ENCODE measurements at places on chromosomes 5 and 9.

DNA sequence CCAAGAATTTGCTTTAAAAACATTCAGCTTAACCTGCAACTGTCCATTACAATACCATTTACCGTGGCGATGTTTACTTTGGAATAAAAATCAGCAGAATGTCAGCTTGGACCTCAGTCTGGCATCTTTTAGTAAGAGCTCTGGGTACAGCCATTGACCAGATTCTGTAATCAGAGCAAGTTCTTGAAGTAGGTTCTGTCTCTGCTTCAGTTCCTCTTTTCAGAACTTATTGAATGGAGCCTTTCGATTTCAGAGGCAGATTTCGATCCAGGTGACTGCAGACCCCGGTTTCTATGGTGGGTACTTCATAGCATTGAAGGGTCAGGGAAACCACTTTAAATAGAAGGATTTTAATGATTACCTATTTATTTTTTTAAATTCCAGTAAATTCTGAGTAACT is 53.4 kb upstream of the SV2C start:
- no peak for DNase-seq

- DNase-seq = no peak
Observed at GRCh38 chr5:44665101-44665701, 143.5 kb upstream of the MRPS30 start.

DNA sequence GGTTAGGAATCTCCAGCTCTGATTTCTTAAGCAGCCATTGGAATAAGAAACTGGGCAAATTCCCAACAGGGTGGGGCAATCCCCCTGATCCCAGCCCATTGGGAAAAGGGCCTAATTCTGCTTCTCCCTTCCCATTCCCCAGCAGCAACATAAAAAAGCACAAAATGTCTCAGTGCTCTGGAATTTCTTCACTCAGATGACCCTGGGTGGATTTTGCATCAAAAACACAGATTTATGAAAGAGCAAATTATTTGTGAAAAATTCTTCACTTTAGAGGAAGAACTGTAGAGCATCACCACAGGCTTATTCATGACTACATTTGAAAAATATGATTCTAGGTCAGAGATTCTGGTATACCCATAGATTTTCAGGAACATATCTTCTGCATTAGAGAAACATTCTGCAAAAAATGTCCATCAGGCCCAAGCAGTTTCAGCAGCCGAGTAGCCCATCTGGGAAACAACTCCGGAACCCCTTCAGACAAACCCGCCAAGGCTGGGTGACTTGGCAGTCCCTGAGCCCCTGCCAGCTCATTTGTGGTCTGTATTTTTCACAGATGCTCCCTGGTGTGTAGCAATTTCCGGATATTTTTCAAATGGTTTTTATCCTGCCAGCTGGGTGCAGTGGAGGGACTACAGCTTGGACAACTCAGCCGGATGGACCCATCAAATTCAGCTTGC is 102.1 kb upstream of the RANBP3L start:
- no peak for DNase-seq

DNA sequence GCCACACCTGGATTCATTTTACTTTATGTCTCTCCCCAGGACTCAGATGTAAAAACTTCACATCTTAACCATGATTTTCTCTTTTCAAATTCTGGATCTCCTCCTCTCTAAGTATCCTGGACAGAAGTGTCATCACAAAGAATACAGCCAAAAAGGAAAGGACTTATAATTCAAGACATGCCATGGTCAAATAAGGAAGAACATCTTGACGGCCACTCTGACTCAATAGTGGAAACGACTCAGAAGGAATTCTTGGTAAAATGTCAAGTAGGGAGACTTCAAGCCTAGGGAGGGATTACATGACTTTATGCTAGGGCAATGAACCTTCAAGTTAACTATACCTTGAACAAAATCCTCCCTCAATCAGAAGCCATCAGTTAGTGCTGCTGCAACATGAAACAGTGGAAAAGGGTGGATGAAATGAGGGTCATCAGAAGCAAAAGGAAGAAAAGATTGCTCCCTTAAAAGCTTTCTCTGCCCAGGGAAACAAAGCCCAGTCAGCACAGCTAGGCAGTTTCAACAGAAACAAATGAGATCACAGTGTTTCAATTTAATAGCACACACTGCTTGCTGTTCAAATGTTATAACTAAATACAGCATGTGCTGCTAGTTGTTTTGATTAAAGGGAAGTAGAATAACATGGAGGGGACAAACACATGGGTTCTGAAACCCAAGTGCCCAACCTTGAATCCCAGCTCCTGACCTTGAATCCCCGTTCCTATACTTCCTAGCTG is 101.4 kb downstream of the LPAR1 start:
- no peak for DNase-seq

DNA sequence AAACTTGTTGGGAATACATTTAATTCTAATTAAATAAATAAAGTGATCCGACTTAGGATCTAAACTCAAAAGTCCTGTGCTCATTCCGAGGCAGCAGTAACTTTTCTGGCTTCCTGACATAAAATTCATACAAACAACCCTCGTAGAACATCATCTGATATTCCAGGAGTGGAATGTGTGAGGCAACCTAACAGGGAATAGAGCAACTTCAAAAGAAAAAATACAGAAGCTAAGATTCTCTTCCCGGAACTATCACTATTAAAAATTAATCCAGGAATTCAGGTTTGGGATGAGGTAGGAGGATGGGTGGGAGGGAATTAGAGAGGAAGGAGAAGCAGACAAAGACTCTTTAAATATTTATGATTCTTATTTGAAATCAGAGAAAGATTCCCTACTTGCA is 32.9 kb upstream of the TRIO start:
- DNase-seq = no peak

- no peak for DNase-seq
Observed at GRCh38 chr5:56330167-56330566, 97.0 kb upstream of the ANKRD55 start.

- no peak for DNase-seq
Observed at GRCh38 chr5:62934319-62934718, 355.7 kb downstream of the LRRC70 start.

DNA sequence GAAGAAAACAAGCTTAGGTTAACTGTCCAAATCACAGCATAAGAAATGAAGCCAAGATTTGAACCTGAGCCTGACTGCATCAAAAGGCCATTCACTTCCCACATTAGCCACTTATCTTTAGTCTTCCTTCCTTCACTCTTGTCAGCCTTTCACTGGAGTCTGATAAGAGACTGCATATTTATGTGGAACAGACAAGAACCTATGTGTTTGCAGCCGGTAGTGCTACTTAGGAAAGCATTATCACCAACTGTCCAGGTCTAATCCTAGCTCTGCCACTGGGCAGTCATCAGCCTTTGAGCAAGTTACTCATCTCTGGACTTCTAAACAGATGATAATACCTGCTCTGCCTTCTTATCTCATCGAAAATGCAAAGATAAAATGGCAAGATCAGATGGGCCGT is 12.1 kb upstream of the ATP6V0E1 start:
- DNase-seq = no peak

DNA sequence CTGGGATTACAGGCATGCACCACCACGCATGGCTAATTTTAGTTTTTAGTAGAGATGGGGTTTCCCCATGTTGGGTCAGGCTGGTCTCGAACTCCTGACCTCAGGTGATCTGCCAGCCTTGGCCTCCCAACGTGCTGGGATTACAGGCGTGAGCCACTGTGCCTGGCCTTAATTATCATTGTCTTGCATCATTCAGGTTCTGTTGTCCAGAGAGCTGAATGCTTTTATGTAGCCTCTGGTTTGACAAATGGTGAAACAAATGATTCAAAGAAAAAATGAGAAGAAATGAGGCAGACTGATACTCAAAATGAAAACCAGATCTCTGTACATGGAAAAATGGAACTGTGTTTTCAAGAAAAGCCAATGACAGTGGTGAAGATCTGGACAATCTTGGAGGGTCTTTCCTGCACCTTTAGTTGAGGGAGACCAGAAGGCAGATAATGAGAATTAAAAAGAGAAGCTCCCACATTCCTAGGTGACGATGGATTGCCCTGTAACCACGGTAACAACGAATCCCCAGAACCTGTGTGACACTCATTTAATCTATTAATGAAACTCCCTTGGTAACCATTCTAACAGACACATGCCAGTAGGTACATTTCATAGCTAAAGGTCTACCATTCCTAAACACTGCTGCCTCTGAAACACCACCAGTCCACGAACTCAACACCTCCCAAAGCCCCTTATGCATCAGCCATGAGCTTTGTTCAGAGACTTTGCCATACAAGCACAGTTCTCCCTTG is 1.6 kb downstream of the TEX48 start:
- DNase-seq = no peak

DNA sequence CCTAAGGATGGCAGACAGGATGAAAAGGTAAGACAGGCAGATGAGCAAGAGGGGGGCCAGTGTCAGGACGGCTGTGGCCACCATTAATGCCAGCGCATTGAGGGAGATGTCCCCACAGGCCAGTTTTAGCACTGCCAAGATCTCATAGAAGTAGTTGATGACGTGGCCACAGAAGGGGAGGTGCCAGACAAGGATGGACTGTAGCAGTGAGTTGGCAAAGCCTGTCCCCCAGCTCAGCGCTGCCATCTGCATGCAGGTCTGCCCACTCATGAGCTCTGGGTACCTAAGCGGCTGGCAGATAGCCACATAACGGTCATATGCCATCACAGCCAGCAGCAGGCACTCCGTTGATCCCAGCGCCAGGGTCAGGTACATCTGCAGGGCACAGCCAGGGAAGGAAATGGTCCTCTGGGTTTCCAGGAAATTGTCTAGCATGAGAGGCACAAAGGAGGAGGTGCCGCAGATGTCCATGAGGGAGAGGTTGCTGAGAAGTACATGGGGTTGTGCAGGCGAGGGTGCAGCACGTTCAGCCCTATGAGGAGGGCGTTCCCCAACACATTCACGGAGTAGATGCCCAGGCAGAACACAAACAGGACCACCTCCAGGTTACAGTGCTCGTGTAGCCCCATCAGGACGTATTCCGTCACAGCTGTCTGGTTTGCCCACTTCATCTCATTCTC is 10.8 kb downstream of the OR13J1 start:
- no peak for DNase-seq

GRCh38 chr5:32258424-32258823 is 54.3 kb downstream of the MTMR12 start:
- no peak for DNase-seq

- no peak for DNase-seq
Observed at GRCh38 chr9:87882627-87883026, at the start of gene SPATA31E1. Gene SPATA31E1 (plus strand): TSS chr9:87882877. CDS start chr9:87882892, 15 bp downstream.

- no peak for DNase-seq
Observed at GRCh38 chr5:102286476-102286875, 9.6 kb downstream of the SLCO4C1 start.

- no peak for DNase-seq
Observed at GRCh38 chr9:17578911-17579793, at the start of gene SH3GL2. Gene SH3GL2 (plus strand): TSS chr9:17579066.
